ENCODE measurements at places on chromosomes 3 and 15.

DNA sequence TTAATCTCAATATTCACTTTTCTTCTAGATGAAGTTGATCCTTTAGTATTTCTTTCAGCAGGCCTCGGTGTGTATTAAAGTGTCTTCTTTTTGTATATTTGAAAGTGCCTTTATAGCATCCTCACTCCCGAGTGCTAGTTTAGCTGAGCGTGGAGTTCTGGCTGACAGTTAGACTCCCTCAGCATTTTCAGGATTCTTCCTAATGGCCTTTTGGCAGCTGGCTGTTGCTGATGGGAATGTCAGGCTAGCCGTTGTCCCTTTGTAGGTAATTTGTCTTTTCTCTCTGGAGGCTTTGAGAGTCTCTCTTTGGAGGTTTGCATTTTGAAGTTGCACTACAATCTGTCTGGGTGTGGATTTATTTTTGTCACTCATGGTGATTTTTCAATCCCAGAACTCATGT, 94.4 kb downstream of the SRGAP3 start:
- no peak for DNase-seq

DNA sequence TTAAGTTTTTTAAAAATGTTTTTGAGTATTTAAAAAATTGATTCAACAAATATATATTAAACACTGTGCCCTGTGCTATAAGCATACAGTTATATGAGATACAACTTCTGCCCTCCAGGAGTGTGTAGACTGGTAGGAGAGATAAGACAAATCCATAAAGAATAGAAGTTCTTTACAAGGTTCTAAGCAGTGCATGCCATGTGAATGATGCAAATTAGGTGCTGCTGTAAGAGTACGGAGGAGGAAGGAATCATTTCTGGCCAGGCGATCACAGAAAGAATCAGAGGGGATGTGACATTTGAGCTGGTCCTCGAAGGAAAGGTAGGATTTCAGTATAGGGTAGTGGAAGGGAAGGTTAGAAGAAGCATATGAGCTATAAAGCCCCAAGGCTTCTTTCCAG, 14.0 kb downstream of the MAPKBP1 start:
- no peak for DNase-seq

DNA sequence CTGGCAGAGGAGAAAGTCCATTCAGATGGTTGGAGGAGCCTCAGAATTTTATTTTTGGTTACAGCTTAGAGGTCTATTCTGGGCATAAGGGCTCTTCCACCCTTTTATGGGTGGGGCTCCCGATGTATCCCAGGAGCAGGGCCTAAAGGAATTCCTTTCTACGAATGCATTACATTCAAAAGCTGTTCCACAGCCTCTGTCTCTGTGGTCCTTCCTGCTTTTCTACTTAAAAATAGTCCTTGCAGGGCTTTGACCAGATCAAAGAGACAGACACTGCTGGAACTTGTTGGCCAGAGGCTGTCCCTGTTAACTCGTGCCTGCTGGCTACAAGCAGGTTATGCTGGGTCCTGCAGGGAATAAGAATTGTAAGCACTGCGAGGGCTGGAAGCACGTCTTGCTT, 14.4 kb upstream of the NOX5 start:
- DNase-seq: no peak

DNA sequence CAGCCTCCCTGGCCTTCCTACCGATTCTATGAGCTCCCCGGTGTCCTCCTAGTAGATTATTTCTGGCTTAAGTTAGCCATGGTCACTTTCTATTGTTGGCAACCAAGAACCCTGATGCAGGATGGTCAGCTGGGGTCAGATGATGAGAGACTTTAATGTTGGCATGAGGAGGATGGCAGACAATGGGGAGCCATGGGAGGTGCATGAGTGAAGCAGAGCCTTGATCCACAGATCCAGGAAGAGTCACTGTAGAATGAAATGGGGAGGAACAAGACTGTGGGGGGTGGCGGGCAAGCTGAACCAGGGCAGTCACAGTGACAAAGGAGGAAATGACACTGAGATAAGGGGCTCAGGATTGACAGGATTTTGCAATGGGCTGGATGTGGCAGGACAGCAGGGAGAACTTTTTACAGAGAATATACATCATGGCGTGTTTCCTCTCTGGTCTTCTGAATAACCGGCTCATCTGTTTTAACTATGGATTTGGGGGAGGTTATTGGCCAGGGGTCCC, 60.9 kb downstream of the RPLP1 start:
- no peak for DNase-seq

DNA sequence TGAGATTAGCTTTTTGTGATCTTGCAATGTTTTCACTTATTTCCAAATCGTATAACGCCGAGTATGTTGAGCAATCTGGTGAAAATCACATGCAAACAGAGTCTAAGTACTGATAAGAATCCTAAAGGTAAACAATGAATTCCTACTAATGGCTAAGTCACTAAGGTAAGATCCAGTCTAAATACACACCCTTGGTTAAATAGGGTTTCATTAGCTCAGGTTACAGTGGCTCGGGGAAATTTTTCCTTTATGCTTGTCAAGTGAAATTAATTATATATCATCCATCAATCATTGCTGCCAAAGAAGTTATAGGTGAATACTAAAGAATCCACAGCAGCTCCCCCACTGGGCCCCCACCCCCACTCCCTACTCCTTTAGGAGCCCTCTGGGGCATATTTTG, 139.3 kb downstream of the SOX2 start:
- no peak for DNase-seq

GRCh38 chr3:13172644-13173013, 99.4 kb upstream of the IQSEC1 start:
- DNase-seq: no peak

GRCh38 chr15:95368191-95368590, 962.3 kb upstream of the NR2F2 start:
- no peak for DNase-seq

GRCh38 chr15:87623832-87624231, 632.7 kb downstream of the NTRK3 start:
- DNase-seq: no peak

- no peak for DNase-seq
Measured at GRCh38 chr15:70033529-70034140, 64.1 kb downstream of the TLE3 start.

DNA sequence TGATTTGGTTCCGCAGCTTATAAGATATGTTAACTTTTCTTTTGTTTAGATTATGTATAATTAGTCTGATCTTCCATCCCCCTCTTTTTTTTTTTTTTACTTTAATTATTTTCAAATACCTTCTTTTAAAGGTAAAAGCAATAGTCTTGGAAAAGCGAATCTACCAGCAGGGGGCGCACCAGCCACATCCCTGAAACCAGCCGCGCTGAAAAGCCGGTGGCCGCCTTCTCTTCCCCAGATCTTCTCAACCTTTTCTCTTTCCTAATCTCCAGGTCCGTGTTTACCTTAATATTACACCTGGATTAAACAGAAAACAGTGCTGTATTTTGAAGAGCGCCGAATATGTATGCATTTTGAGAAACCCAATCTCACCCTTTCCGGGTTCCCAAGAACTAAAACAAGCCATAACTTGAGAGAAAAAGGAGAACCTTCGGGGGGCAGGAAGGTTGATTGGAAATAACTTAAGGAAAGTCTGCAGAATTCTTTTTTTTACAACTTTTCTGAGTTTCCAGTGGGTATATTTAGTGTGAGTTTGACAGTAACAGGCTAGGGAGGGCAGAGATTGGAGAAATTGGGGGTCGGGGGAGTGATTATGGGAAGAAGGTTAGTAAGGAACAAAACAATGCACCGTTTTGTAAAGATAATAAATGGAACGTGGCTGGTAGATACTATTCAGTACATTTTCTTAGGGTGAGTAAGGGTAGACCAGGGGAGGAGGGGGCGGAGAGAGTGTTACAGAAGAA, 2.0 kb upstream of the SOX2 start:
- no peak for DNase-seq

DNA sequence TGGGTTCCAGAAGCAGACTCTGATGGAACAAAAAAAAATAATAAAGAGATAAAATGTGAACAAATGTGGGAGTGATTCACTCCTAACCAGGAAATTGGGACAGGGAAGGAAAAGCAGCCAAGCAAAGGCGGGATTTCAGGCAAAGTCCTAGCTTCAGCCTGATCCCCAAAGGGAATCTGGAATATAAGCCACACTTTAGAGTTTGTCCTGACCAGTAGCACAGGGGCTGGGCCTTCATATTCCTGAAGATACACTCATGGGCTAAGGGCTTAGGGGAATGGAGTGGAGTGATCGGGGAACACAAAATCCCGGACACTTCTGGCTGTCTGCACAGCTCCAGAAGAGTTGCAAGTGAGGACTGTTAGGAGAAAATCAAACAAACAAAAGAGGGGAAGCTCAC, 135.0 kb upstream of the COL8A1 start:
- no peak for DNase-seq

- no peak for DNase-seq
Measured at GRCh38 chr15:56732886-56733135, 498 bp downstream of the ZNF280D start.

DNA sequence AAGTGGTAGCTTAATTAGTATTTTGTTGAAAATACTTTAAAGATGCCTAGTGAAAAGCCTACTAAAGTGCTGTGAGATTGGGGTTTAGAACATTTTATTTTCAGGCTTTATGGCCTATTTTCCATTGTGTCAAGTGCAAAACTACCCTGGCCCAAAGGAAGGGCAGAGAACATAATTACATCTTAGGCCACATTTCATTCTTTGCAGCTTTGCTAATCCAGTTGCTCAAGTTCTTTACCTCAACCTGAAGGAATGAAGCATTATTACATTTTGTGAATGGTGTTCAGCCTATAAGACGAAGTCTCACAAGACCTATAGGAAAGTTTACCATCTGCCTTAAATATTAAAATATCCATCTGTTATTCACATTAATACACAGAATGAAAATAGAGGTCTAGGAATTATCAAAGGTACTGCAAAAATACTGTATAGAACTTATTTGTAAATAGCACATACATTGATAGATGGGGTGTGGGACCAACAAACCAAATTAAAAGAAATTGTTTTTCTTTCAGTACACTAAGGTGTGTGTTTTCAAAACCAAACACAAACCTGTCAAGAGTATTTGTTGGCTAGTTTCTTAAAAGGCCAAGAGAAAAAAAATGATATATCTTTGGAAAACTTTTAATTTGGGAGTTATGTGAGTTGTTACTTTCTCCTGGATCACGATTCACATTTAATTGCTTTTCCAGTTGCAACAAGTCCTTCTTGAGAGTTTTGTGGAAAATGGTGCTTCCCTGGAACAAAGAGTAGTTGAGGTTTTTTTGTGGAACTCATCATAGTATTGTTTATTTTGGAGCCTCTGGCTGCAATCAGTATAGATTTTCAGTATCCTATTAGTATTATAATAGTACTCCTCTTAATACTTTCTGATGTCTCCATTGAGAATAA, 12.0 kb upstream of the SETD5 start:
- no peak for DNase-seq

- no peak for DNase-seq
Measured at GRCh38 chr15:95556866-95557225, 773.7 kb upstream of the NR2F2 start.

DNA sequence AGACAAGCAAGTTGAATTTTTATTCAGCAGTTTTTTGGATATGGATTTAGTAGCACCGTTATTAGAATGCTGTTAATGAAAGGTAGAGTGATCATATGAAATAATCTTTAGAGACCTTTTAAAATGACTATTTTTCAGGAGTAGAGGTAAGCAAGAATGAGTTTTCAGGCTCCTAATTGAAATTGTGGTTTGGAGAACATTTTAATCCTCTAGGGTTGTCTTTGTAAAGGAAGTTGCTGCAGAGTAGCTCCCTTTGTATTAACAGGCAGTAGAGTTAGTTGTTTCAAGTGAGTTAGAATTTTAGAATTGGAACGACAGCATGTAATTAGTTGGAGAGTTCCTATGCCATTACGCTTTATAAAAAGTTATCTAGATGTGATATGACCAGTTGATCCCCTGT, 27.2 kb upstream of the EDEM1 start:
- no peak for DNase-seq

Data from RWPE2 (cell line).